ENCODE measurements at places on chromosomes 5 and 9.

DNA sequence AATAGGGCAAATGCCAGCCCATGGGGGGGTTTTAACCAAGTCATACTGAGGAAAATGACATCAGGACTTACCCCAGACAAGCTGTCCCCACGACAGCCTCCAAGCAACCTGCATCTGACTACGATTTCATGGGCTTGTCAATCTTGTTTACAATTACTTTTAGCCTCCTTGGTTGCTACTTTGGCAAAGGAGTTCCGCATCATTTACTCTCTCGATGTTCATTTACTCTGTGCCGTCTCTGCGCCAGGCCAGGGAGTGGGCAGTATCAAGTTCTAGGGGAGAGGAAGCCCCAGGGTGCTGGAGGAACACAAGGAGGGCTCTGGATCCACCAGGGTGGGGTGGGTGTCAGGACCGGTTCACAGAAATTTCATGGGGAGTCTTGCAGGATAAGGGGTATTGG, 23.9 kb downstream of the PTPN3 start:
- no peak for DNase-seq

DNA sequence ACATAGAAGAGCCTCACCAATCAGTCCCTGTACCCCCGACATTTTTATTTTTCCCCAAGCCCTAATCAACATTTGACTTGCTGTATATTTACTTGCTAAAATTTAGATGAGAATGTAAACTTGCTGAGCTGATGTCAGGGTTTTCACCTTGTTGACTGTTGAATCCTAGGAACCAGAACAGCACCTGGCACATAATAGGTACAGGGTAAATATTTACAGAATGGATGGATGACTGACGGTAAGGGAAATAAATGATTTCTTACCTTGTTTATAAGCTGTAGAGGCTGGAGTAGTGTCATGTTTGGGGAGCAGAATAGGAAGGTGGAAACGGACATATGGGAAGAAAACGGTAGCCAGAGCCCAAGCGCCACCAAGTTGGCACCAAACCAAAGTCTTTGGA, 107.0 kb upstream of the NUDT12 start:
- no peak for DNase-seq

DNA sequence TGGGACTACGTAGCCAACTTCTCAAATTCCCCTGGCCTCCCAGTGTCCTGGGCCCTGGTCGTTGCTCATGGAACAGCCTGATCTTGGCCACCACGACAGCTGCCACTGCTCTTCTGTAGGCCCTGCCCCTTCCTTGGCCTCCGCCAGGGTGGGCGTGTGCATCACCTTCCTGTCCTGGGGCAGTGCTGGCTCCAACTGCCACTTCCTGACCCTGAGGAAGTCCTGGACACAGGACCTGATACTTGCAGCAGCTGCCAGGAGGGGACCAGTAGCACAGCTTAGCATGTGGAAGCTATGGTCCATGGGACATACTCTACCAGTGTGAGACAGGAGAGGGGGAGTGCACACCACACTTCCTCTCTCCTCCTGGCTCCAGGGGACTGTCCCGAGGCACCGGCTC, 145.2 kb downstream of the TENT4A start:
- DNase-seq, result no peak

DNA sequence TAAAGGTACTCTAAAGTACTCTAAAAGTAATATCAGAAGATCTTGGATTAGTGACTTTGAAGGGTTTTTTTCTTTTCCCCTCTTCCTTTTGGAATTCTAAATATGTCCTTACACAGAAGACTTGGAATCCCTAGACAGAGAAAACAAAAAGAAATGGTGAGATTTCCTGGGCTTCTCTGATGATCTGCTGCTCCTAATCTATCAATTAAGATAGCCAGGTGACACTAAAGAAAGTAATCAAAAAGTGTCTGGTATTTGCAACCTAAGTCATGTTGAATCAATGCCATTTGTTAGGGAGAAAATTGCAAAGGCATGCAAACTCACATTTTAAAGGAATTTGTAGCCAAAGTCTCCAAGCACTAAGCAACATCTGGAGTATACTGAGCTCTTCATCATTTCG, 29.5 kb upstream of the MYO10 start:
- DNase-seq, result no peak

DNA sequence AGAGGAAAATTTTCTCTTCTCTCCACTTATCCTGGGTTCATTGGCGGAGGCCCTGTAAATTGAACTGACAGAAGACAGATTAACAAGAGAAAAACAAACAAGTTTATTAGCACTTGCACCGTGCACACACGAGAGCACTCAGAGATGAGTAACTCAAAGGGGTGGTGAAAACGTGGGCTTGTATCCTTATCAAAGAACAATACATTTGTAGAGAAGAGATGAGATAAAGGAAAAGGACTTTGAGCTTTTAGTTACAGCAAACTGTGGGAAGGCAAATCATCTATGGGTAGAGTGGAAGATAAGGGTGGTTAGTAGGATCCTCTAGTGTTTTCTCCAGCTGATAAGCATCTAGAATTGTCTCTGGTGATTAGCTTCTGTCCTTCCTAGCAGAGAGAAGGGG, 44.4 kb upstream of the ROR2 start:
- no peak for DNase-seq

GRCh38 chr9:27276193-27277030, 20.5 kb downstream of the EQTN start:
- DNase-seq, result peak; percentile 59

DNA sequence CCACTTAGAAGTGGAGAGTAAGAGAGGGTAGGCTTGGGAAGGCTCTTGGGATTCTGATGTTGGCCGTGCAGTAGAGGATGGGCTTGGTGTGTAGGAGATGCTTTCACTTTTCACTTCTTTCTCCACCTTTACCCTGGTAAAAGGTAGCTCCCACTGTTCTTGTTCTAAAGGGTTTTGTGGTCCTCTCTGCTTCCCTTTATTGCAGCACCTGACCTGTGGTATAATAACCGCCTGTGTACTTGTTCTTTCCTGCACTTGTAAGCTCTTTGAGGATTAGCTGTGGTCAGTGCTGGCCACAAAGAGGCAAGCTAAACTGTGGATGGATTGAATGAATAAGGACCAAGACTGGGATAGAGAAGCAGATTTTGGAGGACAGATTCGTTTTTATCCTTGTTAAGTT, 25.2 kb downstream of the KDM4C start:
- DNase-seq, result no peak

DNA sequence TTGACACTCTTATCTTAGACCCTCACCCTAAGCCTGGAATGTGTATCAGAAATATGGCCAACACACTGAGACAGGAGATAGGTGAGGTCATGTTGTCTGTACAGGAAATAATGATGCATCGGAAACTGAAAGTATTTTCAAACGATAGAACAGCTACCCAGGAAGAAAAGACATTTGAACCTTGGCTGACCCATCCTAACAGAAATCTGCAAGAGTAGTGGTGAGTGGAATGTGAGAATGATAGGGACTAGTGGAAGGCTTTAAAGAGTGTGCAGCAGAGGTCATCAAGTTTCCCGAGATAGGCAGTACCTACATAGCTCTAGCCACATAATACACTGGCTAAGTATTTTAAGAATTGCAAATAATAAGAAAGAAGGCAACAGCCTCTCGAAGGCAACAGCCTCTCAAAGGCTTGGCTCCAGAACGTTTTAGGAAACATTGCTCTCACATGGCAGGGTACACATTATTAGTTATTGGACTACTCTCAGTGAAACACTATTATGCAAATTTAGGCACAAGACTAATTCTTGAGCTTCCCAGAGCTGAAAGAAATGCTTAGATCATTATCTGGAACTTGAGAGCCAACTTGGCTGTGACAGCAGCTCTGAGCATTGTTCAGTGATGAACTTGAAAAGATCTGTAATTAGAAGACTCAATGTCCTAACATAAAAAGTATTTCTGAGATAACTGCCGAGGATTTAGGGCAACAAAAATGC, 133.1 kb upstream of the FBXL7 start:
- DNase-seq, result peak; percentile 44

DNA sequence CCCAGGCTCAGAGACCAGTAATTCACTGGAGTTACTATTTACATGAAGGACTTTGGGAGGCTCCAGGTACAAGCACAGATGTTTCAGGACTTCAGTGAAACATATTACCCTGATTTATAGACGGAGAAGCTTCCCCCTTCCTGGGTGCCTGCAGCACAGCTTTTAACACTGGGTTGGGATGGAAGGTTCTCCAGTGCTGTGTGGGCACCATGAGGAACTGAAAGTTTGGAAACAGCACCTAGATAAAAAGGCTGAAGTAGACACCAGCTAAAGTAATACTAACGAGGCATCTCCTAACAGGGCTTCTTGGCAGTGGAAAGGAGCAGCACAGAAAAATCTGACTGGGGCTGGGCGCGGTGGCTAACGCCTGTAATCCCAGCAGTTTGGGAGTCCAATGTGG, 70.7 kb downstream of the GCNT1 start:
- no peak for DNase-seq

- DNase-seq, result no peak
Observed at GRCh38 chr9:89592213-89592815, 12.5 kb upstream of the GADD45G start.

GRCh38 chr5:65363499-65363898, 118.2 kb downstream of the ADAMTS6 start:
- no peak for DNase-seq

DNA sequence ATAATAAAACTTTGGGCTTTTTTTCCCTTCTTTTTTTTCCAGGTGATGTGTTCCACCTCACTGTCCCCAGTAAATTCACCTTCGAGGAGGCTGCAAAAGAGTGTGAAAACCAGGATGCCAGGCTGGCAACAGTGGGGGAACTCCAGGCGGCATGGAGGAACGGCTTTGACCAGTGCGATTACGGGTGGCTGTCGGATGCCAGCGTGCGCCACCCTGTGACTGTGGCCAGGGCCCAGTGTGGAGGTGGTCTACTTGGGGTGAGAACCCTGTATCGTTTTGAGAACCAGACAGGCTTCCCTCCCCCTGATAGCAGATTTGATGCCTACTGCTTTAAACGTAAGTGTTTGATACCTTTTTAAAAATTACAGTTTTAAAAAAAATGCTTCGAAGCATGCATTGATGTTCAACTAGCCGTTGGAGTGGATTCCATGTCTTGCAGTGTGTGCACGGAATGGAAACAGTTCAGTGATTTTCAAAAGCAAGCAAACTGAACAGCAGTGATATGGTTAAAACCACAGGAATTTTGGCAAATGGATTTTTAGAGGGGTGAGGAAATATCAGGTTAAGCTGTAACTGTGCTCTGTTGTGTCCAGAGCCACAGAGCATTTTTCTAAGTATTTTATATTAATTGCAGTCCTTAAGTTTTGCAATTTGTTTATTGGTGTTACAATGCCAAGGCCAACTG, 40.7 kb downstream of the VCAN start:
- DNase-seq, result no peak

- no peak for DNase-seq
Observed at GRCh38 chr5:2523180-2523579, 228.3 kb downstream of the IRX2 start.

DNA sequence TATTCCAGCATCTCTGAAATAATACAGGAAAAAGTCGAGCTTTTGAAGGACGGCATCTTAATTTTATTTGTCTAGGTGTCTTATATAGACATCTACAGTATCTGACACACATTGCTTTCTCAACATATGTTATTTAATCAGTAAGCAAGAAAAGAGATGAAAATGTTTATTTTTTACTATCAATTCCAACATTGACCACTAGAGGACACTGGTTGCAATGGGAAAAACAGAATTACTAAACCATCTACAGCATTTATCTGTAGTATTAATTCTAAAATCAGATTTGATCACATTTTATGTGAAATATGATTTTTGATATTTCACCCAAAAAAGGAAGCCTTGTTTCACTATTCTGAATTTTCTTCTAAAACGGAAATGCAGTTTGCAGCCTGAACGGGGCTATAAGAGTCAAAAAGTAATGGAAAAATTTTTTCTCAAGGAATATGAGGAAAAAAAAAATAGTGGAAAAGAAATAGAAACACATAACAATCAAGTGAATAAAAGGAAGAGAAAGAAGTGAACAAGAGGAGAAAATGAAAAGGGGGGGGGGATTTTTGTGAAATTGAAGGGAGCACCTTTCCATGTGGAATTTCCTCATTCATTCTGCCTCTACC, 98.6 kb downstream of the OSTF1 start:
- peak; percentile 35 for DNase-seq

GRCh38 chr5:151255621-151256286, 2.8 kb downstream of the GM2A start:
- DNase-seq, result no peak

GRCh38 chr9:70525519-70525918, 111.1 kb upstream of the KLF9 start:
- DNase-seq, result peak; percentile 91

GRCh38 chr5:31469886-31470285, 62.0 kb downstream of the DROSHA start:
- no peak for DNase-seq

DNA sequence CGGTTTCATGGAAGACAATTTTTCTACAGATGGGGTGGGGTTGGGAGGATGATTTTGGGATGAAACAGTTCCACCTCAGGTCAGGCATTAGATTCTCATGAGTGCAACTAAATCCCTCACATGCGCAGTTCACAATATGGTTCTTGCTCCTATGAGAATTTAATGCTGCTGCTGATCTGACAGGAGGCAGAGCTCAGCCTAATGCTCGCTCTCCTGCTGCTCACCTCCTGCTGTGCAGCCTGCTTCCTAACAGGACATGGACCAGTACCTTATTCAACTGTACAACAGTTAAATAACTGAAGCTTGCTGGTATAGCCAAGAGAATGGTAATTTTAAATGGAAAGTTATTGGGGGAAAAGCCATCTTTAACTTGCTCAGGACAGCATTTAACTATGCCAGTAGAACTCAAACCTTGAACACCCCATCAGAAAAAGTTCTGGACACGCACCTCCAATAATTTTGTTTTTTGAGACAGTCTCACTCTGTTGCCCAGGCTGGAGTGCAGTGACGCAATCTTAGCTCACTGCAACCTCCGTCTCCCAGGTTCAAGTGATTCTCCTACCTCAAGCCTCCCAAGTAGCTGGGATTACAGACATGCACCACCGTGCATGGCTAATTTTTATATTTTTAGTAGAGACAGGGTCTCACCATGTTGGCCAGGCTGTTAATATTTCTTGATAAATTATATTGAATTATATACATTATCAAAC, 27.7 kb downstream of the HMGCR start:
- no peak for DNase-seq

DNA sequence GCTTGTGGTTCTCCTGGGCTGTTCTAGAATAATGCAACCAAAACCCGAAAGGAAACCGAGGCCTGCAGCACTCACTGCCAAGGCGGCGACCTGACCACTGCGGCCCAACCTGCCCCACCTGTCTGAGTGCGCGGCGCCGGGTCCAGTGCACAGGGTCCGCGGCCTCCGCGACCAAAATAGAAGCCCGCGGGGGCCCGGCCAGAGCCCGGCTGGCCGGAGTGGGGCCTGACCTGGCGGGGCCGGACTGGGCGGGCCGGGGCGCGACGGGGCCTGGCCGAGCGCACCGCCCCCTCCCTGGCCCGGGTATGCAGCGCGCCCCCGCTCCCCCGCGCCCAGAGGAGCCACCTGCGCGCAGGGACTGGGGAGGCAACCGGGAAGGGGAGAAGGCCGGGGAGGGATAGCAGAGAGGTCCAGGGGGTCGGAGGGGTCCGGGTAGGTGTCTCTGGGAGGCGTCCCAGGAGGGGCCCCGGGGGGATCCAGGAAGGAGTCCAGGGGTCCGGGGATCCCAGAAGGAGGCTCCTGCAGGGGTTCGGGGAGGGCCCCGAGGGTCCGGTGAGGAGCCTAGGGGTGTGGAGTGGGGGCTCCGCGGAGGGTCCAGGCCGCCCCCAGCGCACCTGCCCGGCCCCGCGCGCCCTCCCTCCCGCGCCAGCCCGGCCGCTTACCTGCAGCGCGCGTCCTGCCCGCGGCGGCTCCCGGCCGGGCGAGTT, 503 bp downstream of the SEMA4D start:
- no peak for DNase-seq

- peak; percentile 94 for DNase-seq
Observed at GRCh38 chr9:5446451-5447236, 3.7 kb upstream of the CD274 start.

Data from bronchial epithelial cell (primary cell).